Progenitor cell of endocrine pancreas (in vitro differentiated cells): ENCODE measurements at places on chromosomes 7 and 10. TPM values are rescaled to one million over a fixed set of nuclear protein-coding genes. Genes with fewer than 3 reads are reported as not detected.

TAF3 gene
- 8.5 and 9.4 TPM in 2 replicates for total RNA-seq

KCND2 gene
- 12.7 and 13.7 TPM in 2 replicates for total RNA-seq

DNA sequence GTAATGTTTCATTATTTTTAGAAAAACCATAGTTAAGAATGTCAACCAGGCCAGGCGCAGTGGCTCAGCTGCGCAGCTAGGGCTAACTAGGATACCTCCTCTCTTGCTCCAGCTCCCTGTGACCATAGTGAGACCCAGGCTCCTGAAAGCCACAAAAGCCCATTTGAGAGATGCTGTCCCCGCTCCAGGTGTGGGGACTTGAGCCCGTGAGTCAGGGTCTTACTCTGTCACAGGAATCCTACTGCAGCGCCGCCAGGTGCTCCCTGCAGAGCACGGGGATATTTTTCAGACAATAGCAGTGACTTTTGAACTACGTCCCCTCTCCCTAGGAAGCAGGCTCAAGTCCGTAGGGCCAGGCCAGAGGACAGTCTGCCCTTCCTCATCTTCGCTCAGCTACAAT lies 75.6 kb upstream of the NRBF2 start:
- no peak for DNase-seq
- no peaks in the 10 kb centered on the region for H3K36me3 ChIP-seq
- no peaks in the 10 kb centered on the region for H3K4me1 ChIP-seq
- no peak overlapping the region for H3K4me3 ChIP-seq

DNA sequence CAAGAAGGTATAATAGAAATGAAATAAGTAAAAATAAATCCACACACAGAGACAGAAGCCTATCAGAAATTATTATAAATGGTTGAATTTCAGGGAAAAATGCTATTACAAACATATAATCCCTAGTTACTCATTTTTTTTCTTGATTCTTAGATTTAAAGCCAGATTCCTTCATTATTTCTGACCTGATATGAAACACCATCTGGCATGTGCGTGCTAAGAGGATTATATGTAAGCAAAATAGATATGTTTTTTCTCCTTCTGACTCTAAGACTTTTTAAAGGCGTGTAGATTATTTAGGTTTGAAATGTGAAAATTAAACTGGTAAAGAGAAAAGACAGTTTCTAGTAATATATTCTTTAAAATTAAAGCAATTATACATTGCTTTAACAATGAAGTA lies 236.7 kb upstream of the ETV1 start:
- no peak overlapping the region for H3K4me3 ChIP-seq
- H3K27me3 ChIP-seq = no peaks in the 10 kb centered on the region
- no peak for DNase-seq
- no peaks in the 10 kb centered on the region for H3K36me3 ChIP-seq
- no peak overlapping the region for H3K27ac ChIP-seq

DNA sequence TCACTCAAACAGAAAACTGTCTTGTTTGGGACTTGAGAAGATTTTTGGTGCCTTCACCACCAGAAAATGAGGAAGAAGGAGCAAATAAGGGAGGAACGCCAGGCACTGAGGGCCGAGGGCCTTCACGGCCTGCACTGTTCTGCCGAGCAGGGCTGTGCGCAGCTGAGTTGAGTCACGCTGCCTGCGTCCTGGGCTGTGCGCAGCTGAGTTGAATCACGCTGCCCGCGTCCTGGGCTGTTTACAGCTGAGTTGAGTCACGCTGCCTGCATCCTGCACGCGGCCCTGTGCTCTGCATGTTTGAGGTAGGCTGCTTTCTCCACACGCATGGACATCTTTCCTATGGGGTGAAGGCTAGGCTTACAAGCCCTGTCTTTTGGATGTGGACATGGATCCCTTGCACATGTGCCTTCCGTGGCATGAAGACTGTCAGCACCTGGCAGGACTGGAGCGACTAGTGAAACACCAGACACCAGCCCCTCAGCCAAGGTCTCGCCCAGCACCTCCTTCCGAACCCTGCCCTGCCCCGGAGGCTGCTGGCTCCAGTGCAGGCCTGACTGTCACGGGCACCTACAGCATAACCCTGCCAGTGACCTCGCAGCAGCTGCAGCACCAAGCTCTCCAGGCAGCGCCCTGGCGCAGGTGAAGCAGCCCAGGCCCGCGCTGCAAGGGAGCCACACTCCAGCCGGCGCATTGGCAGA lies 96.7 kb downstream of the HTR5A start:
- no peaks in the 10 kb centered on the region for H3K4me1 ChIP-seq
- peaks cover 6% of the 10 kb centered on the region for H3K27me3 ChIP-seq
- H3K4me3 ChIP-seq = no peak overlapping the region
- no peak overlapping the region for H3K27ac ChIP-seq
- no peaks in the 10 kb centered on the region for H3K36me3 ChIP-seq

- no peak overlapping the region for H3K27ac ChIP-seq
- no peaks in the 10 kb centered on the region for H3K36me3 ChIP-seq
- no peak overlapping the region for H3K4me3 ChIP-seq
- H3K4me1 ChIP-seq = no peaks in the 10 kb centered on the region
Measured at GRCh38 chr10:29895456-29895855, 163.9 kb downstream of the JCAD start.

SPDYE9 gene
- 0.22 TPM in 1 of 2 replicates, not detected in the other for total RNA-seq

DNA sequence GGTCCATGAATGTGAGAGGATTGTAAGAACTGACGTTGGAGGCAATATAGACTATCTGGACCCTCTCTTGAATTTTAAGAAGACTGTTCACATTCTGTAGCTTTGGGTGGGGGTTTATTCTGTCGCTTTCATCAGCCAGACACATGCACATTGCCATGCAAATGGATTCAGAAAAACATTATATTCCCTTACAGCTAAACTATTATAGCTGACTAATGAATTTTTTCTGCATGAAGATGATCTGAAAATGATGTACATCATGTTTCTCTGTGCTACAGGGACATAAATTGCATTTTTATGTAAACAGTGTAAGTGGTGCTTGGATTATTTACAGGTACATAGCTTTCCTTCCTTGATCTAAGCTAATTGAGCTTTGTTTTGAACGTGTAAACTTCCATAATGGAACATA lies 1.5 kb downstream of the MET start:
- no peak for DNase-seq
- H3K27ac ChIP-seq = peak overlapping the region; percentile 97
- peaks cover 25% of the 10 kb centered on the region for H3K4me1 ChIP-seq
- H3K27me3 ChIP-seq = no peaks in the 10 kb centered on the region

DNA sequence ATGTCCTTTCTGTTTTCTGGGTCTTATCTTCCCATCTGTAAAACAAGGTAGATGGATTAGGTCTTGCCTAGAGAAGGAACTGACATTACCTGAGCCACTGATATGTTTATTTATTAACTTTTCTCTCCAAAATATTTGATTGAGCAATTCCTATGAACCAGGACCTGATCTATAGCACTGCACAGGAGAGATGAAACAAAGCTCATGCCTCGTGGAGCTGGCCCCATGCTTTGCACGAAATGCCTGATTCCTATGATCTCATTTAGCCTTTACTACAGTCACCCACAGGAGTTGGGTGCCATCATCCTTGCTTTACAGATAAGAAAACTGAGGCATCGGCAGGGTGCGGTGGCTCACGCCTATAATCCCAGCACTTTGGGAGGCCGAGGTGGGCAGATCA lies 48.2 kb upstream of the ZMIZ1 start:
- no peak overlapping the region for H3K4me3 ChIP-seq
- H3K27me3 ChIP-seq = peaks cover 4% of the 10 kb centered on the region
- H3K4me1 ChIP-seq = peaks cover 14% of the 10 kb centered on the region
- no peaks in the 10 kb centered on the region for H3K36me3 ChIP-seq
- H3K27ac ChIP-seq = no peak overlapping the region

DNA sequence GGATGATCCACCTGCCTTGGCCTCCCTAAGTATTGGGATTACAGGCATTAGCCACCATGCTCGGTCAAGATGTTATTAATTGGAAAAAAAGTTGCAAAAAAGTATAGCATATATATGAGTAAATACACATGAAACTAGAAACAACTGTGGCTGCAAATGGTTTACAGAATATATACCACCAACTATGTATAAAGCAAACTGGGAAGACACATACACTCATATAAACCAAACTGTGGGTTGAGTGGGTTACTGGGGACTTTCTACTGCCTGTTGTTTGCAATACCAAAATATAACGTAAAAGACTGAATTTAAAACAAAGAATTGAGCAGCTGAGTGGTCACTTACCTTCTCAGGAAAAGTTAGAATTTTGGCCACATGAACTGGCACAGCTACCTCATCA lies 8.1 kb downstream of the POLR3A start:
- H3K4me3 ChIP-seq = no peak overlapping the region
- no peaks in the 10 kb centered on the region for H3K27me3 ChIP-seq
- H3K27ac ChIP-seq = no peak overlapping the region
- H3K36me3 ChIP-seq = peaks cover 28% of the 10 kb centered on the region

MAD1L1 gene
- 49.8 and 50.6 TPM in 2 replicates for total RNA-seq

DNA sequence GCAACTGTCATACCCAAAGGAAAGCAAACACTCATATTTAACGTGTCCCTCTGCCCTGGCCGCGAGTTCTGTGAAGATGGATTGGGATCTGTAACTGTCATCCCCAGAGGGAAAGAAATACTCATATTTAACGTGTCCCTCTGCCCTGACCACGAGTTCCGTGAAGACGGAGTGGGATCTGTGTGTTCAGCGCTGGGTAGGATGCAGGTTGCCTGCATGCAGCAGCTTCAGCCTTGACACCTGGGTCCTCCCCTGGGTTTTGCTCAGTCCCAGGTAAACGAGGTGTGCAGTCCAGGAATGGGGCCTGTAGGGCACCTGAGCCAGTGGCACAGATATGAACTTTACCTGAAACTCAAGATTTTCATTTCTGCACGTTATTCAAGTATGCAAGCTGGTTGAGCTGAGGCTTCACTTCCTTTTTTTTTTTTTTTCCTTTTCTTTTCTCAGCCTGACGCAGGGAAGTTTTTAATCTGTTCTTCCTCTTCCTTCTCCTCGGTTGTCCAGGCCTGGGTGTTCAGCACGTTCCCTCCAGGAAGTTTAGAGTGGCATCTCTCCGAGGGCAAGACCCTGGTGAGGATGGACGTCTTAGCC lies 159.0 kb upstream of the SHH start:
- H3K27me3 ChIP-seq = peaks cover 66% of the 10 kb centered on the region
- H3K36me3 ChIP-seq = no peaks in the 10 kb centered on the region
- H3K4me3 ChIP-seq = no peak overlapping the region
- no peak for DNase-seq

UPK3B gene
- total RNA-seq = 1.7 and 4.7 TPM in 2 replicates

DNA sequence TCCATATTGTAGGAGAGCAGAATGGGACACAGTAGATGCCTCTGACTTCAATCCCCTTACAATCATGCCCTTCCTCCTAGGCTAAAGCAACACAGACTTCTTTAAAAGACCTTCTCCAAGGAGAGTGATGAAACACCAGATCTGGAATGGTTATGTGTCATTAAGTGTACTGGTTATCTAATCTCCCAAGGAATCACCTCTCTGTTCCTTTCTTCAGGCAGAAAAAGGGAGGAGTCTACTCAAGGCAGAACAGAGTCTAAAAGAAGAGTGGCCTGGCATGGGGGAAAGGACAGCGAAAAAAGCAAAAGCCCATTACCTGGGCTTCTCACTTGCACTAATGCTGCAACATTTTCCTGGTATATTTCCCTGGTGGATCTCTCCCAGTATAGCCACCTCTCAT lies 2.9 kb downstream of the ELMO1 start:
- H3K36me3 ChIP-seq = peaks cover 3% of the 10 kb centered on the region
- peak overlapping the region; percentile 95 for H3K4me3 ChIP-seq
- DNase-seq = no peak
- no peaks in the 10 kb centered on the region for H3K27me3 ChIP-seq

- peaks cover 81% of the 10 kb centered on the region for H3K27me3 ChIP-seq
- peak; percentile 66 for DNase-seq
- no peak overlapping the region for H3K4me3 ChIP-seq
- peaks cover 4% of the 10 kb centered on the region for H3K4me1 ChIP-seq
- H3K27ac ChIP-seq = no peak overlapping the region
- H3K36me3 ChIP-seq = no peaks in the 10 kb centered on the region
Measured at GRCh38 chr10:101297901-101298486, 56.0 kb upstream of the BTRC start.

DNA sequence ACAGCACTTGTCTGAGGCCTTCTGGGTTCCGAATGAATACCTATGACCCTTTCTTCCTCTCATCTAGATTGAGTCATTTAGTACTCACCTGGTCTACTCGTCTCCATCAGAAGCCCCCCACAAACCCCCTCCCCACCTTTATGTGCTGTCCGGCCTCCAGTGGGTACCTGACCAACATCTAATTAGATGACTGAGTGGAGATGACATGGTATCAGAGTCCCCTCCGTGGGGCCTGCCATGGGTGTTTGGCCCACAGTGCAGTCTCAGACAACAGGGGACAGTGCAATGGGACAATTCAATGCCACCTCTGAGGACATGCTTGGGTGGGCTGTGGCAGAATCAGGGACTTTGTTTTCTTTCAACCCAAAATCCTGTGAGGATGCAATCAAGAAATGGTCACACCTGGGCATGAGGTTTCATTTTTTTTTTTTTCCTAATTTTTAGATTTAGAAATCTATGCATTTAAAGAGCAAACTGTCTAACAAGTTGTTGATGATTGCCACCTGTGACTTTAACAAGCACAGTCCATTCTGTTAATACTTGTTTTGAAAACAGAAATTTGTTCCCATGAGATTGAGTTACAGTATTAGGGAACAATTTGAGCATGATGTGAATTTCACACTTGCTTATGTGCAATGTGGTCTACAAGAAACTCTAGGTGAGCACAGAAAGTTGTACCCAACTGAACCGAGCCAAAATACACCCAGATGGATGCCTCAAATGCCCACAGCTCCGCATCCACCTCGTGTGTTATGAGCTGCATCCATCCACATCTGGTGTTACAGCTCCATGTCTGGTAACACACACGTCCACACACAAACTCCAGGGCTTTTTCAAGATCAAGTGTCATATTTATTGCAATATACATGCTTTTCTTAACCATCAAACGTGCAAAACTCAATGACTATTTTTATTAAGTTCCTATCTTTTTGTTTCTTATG lies 27.5 kb downstream of the GPRIN2 start:
- no peaks in the 10 kb centered on the region for H3K36me3 ChIP-seq
- no peaks in the 10 kb centered on the region for H3K4me1 ChIP-seq
- H3K4me3 ChIP-seq = no peak overlapping the region
- no peak overlapping the region for H3K27ac ChIP-seq
- no peak for DNase-seq
- peaks cover 2% of the 10 kb centered on the region for H3K27me3 ChIP-seq

DNA sequence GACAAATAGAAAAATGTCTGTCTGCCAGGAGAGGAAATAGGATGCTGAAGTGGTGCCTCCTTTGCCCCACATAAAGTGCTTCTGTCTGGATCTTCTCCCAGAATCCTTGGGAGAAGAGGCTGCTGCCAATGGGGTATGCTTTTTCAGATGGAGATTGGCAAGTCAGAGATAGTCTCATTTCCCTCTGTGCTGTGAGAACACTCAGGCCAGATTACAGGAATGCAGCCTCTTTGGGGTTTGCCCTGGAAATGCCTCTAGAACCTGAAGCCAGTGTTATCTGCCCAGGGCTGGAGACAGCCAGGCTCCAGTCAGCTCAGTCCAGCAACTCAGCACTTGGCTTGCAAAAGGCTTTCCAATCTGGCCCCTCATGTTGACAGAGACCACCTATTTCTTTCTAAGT lies 119.1 kb upstream of the PHYHIPL start:
- no peak for DNase-seq
- no peaks in the 10 kb centered on the region for H3K4me1 ChIP-seq
- H3K27ac ChIP-seq = no peak overlapping the region
- no peaks in the 10 kb centered on the region for H3K36me3 ChIP-seq
- no peaks in the 10 kb centered on the region for H3K27me3 ChIP-seq
